ENCODE measurements at places on chromosomes 5 and 9.

- DNase-seq, result no peak
Observed at GRCh38 chr9:37363124-37363523, 59.4 kb upstream of the GRHPR start.

DNA sequence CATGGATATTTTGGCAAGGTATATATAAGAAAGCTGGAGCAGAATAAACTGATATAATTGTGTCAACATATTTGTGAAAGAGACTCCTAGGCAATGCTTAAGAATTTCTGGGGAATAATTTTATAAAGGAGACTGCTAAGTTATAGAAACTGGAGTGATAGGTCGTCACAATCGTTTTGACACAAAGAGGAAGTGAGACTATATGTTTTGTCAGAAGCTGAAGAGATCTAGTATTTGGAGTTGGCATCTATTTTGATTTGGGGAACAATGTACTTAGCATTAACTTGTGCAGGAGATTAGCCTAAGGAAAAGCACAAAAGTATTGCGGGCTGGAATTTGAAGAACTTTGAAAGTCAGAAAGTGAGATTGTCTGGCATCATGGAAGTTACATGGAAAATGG is 582.5 kb downstream of the TAF11L14 start:
- DNase-seq, result no peak

GRCh38 chr9:135641745-135642144 is 2.4 kb upstream of the GLT6D1 start:
- DNase-seq, result no peak

GRCh38 chr5:71769287-71769686 is 50.2 kb downstream of the CARTPT start:
- DNase-seq, result no peak

GRCh38 chr5:15794052-15794985 is 294.3 kb downstream of the FBXL7 start:
- DNase-seq, result no peak

DNA sequence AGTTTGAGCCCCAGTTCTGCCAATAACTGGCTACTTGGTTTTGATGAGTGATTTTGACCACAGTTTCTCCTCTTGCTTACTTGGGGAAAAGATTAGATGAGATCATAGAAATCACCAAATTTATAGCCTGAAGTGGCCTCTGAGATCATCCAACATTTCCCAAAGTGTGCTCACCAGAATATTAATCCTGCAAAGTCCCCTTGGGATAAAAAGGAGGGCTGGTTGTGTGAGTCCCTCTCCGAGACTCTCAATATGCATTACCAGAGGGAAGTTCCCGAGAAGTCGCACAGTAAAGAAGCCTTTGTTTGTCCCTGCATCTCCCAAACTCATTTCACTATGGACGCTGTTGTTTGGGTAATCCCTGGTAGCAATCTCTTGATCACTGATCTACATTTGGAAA is 88.4 kb upstream of the ADRA1B start:
- no peak for DNase-seq

DNA sequence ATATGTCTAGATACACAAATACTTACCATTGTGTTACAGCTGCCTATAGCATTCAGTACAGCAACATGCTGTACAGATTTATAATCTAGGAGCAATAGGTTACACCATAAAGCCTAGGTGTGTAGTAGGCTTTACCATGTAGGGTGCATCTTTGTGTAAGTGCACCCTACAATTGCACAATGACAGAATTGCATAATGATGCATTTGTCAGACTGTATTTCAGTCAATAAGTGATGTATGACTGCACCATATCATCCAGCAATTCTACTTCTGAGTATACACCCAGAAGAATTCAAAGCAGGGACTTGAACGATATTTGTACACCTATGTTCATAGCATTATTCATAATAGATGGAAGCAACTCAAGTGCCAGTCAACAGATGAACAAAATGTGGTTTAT is 100.4 kb upstream of the SLC44A1 start:
- DNase-seq, result no peak

- DNase-seq, result no peak
Observed at GRCh38 chr5:41370482-41370881, 139.9 kb downstream of the PLCXD3 start.

All from stimulated activated CD4-positive, alpha-beta T cell treated with anti-CD3 and anti-CD28 coated beads, TNF-alpha, amount 100 ng/mL, for 4 hours (primary cell).